Amygdala (tissue), 56 donors: ENCODE measurements at places on chromosomes 3 and 15.
A peak's percentile ranks its signal among the peaks of the same experiment; 100 is the strongest.

GRCh38 chr3:88986834-88987233 is 120.6 kb upstream of the EPHA3 start:
- no peak for DNase-seq

GRCh38 chr3:52290596-52291507 is 3.2 kb downstream of the GLYCTK start:
- DNase-seq: no peak

- DNase-seq: no peak
Observed at GRCh38 chr15:100308608-100309007, 33.2 kb downstream of the ADAMTS17 start.

DNA sequence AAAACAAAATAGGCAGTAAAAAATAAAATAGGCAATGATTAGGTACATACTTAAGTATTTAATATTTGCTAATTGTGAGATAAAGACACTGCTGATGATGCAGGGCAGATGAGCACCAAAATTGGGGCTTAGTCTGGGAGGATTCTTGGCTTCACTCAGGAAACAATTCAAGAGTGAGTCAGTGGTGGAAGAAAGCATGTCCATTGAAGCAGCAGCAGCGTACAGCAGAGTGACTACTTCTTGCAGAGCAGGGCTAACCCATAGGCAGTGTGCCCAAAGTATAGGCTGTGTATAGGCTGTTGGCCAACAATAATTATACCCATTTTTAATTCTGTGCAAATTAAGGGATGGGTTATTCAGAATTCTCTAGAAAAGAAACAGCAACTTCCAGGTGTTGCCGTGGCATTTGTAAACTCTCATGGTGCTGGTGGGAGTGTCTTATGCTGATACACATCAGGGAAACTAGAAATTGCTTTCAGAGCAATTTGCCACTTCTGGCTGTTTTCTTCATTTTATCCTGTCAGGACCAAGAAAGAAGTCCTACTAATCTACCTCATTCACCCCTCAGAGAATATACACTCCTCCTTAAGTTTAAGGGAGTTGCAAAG is 317.3 kb upstream of the NAALADL2 start:
- DNase-seq: no peak

GRCh38 chr3:107676469-107677309 is 153.9 kb downstream of the BBX start:
- DNase-seq: no peak

GRCh38 chr3:43465109-43465508 is 156.7 kb downstream of the ANO10 start:
- no peak for DNase-seq

- no peak for DNase-seq
Observed at GRCh38 chr3:153970047-153970446, 151.1 kb upstream of the ARHGEF26 start.

DNA sequence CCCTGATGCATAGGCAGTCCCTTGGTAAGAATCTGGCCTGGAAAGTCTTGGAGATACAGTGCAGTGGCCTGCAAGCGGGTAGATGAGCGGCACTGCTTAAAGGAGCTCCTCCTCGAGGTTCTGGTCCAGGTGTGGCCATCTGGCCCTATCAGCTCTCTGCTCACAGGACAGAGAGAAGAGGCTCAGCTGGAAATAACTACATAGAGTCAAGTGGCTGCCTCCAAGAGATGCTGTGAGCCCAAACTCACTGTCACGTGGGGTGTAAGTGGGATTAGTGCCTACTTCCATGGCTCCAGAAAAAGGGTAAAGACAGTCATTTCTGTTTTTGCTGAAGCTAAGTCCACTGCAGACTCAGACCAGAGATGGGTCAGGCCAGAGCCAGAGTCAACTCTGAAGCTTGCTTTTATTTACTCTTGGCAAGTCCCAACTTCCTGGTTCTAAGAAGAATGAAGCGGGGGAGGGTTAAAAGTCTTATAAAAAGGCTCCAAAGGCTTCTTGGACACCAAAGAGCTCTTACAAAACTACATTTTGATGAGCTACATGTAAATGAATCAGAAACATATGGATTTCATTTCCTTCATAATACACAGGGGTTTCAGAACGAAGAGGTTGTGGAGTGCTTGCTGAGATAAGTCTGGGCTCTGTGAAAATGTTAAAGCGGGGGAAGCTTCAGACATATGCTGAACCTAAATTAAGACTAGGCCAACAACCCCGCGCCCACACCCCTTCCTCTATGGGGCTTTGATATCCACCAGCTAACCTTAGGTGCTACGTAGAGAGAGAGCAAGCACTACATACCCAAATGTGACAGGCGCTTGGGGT is 77.1 kb downstream of the PDZRN3 start:
- no peak for DNase-seq

- no peak for DNase-seq
Observed at GRCh38 chr3:128710816-128711433, 15.1 kb upstream of the RAB7A start.

- DNase-seq: no peak
Observed at GRCh38 chr3:170471149-170471548, 52.5 kb downstream of the CLDN11 start.

- no peak for DNase-seq
Observed at GRCh38 chr15:70051948-70052633, 45.6 kb downstream of the TLE3 start.

- DNase-seq: no peak
Observed at GRCh38 chr3:50483374-50483773, 20.1 kb downstream of the CACNA2D2 start.

- no peak for DNase-seq
Observed at GRCh38 chr3:79162653-79163052, 605.1 kb downstream of the ROBO1 start.

- DNase-seq: no peak
Observed at GRCh38 chr3:134871818-134872217, 76.8 kb downstream of the EPHB1 start.

DNA sequence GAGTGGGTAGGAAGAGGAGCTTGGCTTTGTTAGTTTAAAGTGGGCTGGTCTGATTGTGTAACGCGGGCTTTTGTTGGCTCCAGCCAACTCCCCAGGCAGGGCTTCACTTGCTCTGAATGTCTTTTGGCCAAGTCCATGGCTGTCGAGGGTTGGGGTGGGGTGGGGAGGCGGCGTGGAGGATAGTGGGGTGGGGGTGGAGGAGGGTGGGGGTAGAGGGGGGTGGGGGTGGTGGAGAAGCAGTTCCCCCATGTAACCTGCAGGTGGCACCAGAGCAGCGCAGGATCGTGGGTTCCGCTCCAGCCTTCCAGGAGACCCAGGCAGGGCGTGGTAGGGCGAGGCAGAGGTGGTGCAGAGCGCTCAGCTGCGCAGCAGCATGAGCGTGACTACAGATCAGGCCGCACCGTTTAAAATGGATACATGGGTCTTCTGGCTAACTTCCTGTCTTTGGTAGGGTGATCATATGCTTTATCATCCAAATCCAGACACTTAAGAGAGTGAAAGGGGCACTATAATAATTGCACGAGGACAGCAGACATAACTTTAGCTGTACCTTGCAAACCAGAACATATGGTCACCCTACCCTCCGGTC is 28.3 kb downstream of the GOLGA6A start:
- peak; percentile 56 for DNase-seq

- DNase-seq: no peak
Observed at GRCh38 chr15:59794229-59794886, 105.2 kb upstream of the BNIP2 start.

- DNase-seq: no peak
Observed at GRCh38 chr15:48112242-48112641, 8.5 kb upstream of the SLC24A5 start.

DNA sequence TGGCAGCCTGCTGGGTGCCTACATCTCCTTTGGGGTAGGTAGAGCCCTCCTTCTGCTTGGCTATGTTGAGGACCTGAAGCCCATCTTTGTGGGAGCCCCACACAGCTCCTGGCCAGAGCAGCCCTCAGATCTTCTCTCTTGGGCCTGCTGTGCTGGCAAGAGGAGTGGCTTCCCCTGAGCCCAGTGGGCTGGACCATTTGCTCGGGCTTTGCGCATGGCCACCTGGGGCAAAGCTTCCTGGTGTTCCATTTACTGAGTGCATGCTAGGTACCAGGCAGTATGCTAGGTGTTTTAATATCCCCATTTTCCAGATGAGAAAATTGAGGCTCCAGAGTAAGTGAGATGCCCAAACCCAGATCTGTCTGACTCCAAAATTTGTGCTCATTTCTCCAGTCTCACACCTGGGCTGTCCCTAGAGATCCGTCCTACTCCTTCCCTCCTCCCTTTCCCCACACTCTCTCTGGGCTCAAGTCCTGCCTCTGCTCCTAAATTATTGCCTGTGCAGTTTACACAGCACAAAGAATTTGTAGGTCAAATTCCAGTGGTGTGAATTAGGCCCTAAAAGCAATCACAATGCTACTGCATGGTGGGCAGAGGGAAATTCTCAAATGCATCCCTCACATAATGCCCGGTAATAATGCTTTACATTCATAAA is 39.7 kb downstream of the SLC28A1 start:
- no peak for DNase-seq

- no peak for DNase-seq
Observed at GRCh38 chr3:52345521-52346109, 29.5 kb downstream of the DNAH1 start.

DNA sequence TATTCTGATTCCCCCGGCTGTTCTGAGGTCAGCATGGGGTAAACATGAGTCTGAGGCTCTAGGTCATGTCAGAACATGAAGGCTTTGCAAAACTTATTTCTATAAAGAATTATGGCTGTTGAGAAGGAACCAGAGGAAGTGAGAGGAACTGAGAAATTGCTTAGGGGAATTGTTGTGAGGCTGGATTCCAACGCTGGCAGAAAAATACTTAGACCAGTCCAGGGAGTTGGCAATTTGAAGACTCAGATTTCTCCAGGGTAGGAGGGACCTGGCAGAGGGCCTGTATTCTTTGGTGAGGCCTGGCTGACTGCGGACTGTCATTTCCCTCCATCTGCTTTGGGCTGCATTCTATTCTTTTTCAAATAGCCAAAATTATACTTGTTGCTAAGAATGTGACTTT is 155.5 kb downstream of the PLD1 start:
- DNase-seq: peak; percentile 43

GRCh38 chr15:58501636-58502188 is 69.9 kb downstream of the LIPC start:
- no peak for DNase-seq

DNA sequence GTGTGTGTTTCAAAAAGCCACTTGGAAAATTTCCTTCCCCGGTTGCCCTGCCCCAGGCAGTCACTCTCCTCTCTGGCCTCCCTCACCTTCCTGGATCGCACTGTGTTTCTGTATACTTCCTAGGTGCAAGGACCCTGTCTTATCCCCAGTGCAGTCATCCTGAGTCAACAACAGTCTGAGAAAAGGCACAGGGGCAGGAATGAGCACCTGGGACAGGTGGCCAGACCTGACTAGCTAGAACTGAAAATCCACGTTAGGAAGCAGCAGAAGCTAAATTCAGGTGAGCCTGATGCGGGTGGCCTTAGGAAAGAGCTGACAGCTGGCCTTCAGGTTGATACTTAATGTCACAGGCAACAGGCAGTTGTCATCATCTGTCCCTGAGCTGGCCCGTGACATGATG is 62.9 kb upstream of the VGLL4 start:
- DNase-seq: no peak

GRCh38 chr3:23831517-23832394 is 26.0 kb downstream of the UBE2E1 start:
- no peak for DNase-seq

DNA sequence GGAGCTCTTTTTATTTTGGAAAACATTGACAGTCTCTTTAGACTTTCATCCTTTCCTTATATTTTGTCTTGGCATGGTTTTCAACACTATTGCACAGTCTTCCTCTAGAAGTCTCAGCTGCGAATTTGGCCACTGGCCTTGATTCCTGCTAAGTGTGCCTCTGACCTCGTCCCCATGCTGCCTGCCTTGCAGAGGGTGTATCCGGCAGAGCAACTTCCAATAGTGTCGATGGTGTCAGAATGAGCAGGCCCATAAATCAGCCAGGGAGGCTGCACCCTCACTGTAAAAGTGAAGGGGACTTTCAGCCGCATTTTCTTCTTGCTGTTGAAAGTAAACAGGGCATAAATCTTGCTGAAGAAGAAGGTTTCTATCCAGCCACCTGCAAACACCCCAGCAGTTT is 336.7 kb upstream of the TRIM42 start:
- no peak for DNase-seq
